H1 (cell line): ENCODE measurements at places on chromosomes 6 and 20.

GRCh38 chr20:53468587-53468986 is 125.1 kb downstream of the ZNF217 start:
- DNase-seq: no peak

DNA sequence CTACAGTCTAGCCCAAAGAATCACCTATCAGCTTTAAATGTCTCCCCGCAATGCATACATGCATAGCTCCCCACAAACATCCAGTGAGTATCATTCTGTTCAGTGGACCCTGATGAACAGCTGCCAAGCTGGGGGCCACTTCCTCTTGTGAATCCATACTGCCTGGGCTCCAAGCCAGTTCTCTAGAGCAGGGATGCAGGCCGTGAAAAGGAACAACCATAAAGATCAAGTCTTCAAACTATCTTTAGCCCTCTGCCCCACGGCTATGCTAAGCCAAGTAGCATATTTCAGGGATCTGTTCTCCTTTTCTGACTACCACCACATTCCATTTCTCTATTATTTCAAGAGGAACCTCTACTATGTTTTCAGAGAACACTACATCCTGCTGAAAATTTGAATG is 191.7 kb upstream of the BTBD3 start:
- DNase-seq: no peak

GRCh38 chr6:145025488-145025887 is 709.8 kb downstream of the EPM2A start:
- DNase-seq: no peak

- DNase-seq: no peak
These were observed 71.3 kb downstream of the HACE1 start for GRCh38 chr6:104788400-104788799.

- DNase-seq: no peak
These were observed 19.1 kb upstream of the NNAT start for GRCh38 chr20:37501940-37502339.

- DNase-seq: peak; percentile 73
These were observed 21.3 kb downstream of the TNXB start for GRCh38 chr6:32087574-32088486.

GRCh38 chr6:84489598-84489997 is 262.2 kb upstream of the CEP162 start:
- no peak for DNase-seq

- peak; percentile 87 for DNase-seq
These were observed 4.0 kb upstream of the CDH22 start for GRCh38 chr20:46312075-46312944.

GRCh38 chr6:31336896-31337496 is 20.0 kb downstream of the HLA-B start:
- no peak for DNase-seq

DNA sequence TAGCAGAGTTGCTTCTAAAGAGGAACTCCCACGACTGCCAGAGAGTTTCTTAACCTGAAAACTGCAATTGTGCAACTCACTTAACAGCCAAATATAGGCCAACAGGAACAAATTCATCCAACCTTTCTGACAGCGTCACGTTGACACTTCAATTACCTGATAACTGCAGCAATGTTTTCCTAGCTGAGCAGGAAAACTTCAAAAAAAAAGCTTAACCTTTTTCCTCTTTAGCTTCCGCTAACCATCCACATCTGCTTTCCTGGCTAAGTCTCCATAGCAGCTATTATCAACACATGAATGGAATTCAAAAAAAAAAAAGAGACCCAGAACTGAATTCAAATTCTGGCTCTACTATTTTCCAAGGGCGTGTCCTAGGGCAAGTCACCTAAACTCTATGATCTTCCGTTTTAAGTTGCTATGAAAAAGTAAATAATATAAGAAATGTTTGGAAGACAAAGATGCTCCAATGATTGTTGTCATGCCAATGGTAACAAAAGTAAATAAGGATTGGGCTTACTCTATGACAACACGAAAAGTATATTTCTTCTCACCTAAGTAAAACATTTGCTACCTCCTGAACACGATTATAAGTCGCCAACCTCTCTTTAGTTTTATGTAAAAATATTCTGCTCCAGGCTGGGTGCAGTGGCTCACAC is 524.6 kb upstream of the JARID2 start:
- no peak for DNase-seq

DNA sequence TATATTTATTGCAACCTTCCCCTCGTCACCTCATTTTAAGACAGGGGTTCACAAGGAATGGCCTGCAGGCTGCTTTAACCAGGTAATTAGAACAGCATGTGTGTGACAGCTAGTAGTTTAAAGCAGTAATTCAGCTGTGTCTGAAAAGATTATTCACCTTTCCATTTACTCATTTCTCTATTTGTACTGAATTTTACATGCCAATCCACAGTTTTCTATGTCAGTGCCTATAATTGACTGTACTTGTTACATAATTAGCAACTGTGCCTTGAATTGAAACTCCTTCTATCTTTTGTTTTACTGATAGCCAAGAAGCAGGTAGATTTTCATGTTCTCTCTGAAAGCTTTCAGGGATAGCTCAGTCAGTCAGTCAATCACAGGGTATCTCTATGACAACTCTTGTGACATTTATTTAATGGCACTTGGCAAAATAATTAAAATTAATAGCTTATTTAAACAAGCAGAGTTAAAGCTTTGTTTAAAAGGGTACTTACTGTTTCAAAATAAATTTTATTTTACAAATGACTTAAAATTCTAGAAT is 214.0 kb downstream of the ZFAND3 start:
- no peak for DNase-seq

DNA sequence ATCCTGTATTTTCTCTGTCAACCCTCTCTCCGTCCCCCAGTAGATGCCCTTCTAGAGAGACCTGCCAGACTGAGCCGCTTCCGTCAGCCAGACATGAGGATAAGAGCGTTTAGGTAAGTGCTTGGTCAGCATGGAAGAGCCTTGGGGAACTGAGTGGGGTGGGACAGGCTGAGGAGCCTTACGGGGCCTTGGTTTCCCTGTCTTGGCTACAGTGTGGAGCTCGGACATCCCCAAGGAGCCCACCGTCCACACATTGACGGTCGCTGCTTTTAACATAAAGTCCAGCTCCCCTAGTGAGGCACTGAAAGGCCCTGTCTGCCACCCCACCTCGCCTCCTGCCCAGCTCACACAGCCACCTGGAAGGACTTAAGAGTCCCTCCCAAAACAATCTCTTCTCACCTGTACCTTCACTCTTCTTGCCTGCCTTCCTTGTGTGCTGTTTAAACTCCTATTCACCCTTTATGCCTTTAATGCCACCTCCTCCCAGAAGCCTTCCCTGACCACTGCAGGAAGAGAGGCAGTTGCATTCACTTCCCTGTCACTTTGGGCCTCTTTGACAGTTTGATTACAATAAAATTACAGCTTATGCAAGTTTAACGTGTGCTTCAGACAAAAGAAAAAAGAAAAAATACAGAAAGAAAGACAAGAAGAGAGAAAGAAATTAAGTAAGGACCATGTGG is 42.3 kb downstream of the PDYN start:
- no peak for DNase-seq

DNA sequence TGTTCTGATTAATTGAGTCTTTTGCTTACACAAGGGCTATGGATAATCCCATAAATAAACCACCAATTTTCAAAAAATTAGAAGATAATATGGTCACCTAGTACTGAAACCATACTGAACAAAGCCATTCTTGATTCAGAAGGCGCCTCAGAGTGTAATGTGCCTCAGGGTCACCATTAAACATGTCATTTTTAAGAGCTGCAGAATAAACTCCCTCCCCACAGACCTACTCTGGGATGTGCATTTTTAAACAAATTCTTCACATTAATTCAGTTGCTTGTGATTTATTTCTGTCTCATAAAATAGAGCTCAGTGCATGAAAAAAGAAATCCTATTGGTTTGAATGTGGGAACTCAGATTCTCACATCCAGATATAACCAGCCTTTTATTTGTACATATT is 202.1 kb upstream of the HEY2 start:
- no peak for DNase-seq

DNA sequence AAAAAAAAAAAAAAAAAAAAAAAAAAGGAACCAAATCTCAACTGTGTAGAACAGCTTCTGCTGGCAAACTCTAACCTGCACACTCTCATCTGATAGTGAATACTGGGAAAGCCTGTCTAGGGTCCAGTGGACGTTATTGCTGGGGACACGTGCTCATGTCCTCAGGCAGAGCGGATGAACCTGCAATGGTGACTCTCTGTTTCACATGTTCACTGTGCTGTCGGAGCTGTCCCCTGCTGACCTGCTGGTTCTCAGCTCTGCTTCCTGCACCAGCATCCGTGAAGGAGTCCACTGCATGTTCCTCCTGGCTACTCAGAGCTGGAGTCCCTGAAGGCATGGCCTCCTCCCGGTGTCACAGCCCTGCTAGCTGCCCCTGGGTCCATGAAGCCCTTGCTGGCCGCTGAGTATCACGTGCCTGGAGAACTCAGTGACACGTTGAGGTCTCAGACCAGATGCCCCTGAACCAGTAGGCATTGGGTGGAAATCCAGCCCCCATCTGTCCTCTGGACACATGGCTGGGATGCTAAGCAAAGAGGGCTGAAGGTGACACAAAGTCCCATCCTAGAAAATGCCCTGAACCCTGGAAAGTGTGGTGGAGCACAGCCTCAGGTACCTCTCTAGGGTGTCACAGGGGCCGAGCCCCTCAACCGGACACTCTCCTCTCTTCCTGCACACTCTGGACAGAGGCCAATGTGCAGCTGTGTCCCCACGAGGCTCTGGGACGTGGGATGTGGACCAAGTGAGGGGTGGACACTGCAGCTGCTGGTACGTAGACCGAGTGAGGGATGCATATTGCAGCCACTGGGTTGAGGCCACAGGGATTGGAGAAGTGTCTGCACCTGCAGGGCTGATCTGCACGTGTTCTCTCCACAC is 54.9 kb upstream of the FRMD1 start:
- no peak for DNase-seq

GRCh38 chr20:41360831-41361756 is 5.5 kb downstream of the EMILIN3 start:
- no peak for DNase-seq

GRCh38 chr20:21102603-21103311 is 3.4 kb downstream of the LINC00237 start:
- no peak for DNase-seq

- no peak for DNase-seq
These were observed 497.9 kb upstream of the JARID2 start for GRCh38 chr6:14747881-14748520.

GRCh38 chr20:46973766-46974165 is 79.1 kb downstream of the EYA2 start:
- DNase-seq: no peak

DNA sequence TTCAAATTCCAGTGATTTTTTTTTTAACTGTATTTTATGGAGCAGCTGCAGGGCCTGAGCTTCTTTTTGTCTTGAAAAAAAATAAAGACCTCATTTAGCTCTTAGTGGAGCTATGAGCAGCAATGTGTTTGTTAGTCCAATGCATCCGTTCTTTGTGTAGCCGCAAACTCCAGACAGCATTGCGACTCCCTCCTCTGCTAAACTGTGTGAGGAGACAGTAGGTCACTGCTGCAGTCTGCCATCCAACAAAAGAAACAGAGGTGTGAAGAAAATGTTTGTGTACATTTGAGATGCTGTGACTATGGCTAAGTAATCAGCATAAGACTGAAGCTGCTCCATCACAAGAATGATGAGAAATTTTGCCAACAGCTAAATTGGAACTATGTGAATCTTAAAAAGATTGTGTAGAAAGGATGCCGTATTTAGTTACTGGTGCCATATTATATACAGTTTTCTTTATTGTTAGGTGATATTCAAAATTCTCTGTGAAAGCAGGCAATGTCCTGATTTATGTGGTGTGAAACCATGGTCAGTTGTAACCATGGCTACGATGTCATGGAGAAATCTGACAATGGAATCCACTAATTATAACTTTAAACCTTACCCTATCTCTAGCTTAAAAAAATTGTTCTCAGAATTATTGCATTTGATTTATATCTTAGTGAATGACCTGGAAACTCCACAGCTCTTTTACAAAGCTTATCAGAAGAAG is 428.8 kb upstream of the EPHA7 start:
- DNase-seq: no peak

DNA sequence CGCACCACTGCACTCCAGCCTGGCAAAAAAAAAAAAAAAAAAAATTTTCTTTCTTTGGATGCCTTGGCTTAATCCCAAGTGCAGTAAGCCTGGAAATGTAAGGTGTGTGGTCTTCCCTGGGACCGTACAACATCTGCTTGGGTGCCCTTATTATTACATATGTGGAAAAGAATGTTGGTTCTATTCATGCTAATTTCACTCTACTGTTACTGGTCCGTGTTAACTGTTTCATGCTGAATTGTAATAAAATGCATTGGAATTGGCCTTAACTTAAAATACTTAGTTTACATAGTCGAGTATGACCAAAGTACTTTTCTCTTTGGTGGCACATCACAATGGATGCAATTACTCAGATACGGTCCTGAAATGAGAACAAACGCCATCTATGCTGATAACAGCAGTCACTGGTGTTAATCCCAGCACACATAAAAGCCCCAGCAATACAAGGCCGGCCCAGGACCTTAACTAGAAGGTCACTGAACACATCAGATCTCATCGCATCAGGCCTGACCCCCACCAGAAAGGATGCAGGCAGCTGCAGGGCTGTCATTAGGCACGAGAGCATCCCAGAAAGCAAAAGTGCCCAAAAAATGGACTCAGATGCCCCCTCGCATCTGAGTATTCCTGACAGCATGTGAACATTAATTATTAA is 1.2 kb downstream of the SERPINB6 start:
- no peak for DNase-seq

DNA sequence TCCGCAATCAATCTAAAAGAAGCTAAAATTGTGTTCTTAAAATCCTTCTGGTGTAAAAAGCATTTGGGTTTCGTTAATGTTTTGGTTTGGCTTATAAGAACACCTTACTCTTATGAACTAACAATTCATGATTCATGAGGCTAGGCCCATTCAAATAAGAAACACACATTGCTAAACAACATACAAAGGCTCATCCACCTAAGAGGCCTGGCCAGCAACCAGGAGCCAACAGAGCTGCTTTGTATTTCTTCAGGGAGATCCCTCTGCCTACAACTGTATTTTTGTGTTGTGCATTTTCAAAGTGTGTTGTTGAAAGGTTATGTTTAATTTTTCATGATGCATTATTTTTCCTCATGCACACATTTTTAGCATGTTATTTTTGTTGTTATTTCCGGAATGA is 98.6 kb downstream of the PTPRK start:
- no peak for DNase-seq

DNA sequence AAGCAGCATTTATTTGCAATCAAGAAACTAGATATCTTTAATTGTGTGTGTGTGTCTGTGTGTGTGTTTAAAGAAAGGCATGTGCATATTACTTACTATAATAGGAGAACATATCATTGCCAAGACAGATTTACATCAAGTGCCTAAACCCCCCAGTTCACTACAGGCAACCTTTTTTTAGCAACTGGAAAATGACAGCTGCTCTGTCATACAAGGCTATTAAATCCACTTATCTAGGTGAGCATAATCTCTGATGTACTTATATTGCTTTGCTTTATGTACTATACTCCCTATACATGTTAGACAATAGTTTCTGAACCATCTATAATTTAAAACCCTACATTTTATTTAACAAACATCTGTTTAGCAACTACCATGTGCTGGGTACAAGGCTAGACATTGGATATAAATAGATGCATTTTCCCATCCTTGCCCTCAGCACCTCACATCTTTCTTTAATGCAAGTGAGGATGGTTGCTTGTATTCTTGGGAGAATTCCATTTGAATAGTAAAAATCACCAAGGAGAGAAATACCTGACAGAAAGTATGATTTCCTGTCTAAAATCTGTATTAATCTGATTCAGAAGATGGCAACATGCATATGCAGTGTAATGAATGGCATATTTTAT is 398.3 kb downstream of the LAMA2 start:
- no peak for DNase-seq
